Cerebellar nuclear complex (tissue), 1 donor: ENCODE measurements at places on chromosomes 1 and 21.

DNA sequence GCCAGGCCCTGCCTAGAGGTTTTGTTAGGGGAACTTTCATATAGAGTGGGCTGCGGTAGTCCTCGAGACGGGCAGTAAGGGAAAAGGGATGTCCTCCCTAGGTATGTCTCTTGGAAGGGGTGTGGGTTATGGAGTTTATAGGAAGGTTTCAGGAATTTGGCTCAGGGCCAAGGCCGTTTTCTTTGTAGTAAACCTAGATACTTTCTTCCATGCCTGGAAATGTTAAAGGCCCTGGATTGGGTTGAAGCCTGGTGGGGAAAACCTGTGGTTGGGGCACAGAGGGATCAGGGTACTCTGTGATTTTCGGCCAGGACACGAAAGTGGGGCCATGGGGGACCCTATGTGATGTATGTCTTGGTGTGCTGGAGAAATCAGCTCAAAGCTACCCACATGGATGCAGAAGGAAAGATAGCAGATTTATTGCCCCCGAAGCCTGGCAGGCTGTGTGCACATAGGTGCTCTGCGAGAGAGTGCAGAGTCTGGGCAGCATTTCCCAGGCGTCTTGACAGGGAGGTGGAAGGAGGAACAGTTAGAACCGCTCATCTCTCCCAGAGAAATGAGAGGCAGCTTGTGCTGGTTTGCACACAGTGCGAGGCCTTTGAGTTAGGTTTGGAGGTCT, 1.7 kb downstream of the SNAP47 start:
- no peak for DNase-seq

DNA sequence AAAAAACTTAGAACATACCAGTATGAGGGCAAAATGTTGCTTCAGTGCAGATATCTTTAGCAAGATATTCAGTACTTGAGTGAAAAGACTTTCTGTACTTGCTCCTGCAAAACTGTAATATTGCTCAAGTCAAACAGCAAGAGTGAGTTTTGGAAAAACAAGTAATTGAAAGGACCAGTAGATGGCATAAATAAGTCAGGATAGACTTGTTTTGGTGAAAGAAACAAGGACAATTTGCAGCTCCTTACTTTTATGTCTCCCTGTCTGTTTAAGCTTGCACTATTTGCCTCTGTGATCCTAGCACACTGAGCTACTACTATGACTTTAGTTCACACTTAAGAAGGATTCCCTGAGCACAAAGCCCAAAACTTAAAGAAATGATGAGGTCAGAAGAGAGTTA, 39.1 kb downstream of the IFI44 start:
- no peak for DNase-seq

DNA sequence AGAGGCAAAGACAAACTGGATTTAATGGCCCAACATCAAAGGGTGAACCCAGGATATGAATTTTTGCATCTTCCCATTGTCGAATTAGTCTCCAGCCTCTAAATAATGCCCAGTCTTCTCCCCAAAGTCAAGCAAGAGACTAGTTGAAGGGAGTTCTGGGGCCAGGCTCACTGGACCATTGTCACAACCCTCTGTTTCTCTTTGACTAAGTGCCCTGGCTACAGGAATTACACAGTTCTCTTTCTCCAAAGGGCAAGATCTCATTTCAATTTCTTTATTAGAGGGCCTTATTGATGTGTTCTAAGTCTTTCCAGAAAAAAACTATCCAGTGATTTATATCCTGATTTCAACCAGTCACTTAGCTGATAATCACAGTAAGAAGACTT, 26.5 kb downstream of the CD53 start:
- no peak for DNase-seq

- no peak for DNase-seq
These were observed 77.5 kb downstream of the PAPPA2 start for GRCh38 chr1:176540428-176540827.

- no peak for DNase-seq
These were observed 438.9 kb upstream of the ZP4 start for GRCh38 chr1:238329671-238330070.

DNA sequence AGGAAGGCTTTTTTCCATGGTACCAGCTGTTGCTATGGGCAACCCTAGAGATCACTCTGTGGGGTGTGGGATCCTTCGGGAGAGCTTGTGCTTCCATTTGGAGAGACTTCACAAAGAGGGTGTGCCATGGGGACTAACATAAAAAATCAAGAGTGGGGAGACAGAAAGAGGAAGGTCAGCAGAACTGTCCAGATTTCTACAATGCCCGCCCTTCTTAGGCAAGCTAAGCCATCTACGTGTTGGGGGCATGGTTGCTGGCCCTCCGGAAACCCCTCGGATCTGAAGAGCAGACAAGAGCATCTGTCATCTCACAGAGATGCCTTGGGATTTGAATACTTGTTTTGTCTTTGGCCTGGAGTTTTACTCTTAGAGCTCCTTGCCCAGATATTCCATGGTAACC, 83.9 kb upstream of the ZNF648 start:
- no peak for DNase-seq

DNA sequence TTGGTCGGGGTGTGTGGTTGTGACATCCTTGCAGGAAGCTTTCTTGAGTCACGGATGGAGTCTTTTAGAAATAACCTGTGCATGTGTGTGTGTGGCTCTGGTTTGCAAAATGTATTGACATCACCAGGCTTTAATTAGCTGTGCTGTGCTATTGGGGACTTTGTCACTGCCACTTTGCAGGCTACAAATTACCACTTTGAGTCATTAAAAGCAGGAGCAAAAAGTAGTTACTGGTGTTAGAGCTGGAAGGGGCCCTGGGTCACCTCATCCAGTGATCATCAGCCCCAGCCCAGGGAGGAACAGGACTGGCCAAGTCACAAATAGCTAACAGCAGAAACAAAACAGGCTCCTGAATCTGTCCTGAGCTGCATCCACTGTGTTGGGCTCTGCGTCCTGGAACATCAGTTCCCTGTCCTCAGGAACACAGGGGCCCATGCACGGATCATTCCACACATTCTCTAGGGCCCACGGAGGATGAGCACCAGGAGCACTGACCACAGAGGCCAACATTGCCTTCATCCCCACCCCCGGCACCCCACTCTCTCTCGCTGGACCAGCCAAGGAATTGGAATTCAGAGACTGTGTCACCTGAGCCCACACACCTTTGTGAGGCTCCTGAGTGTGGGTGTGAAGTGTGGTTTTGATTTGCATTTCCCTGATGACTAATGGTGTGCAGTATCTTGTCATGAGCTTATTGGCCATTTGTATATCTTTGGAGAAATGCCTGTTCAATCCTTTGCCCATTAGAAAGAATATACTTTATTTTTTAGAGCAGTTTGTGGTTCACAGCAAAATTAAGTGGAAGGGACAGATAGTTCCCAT, 280.1 kb upstream of the C1orf174 start:
- DNase-seq: no peak

DNA sequence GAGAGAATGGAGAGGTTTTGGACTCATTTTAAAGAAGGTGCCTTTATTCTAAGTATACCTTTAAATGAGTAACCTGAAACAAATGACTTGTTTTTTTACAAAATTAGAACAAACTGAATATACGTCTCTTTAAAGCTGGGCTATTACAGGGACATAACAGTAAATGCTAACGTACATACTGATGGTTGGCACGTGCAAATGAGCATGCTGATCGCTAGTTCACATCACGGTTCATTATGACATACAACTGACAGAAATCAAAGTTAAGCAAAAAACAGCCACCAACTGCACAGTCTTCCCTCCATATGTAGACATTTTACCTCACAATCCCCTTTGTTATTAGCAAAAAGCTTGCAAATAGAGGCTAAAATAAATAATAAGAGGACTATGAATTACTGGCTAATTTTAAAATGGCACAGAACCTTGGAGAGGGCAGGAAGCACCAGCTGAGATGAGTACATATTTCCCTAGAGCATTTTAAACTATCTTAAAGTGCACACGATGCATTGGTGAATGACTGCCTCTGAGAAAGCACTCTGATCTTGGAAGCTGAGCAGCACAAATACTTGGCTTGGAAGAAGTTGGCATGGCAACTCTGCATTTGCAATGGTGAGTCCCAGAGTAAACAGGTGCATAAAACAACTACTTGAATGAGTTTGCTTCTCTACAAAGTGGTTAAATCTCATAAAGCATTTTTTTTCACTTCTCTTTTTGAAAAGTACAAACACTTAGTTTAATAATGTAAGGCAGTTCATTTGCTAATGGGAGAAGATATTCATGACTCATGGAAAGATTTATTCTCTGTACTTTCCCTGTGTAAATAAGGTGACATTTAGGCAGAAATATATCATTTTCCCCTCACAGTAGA, 204.7 kb downstream of the LHX8 start:
- no peak for DNase-seq

- DNase-seq: no peak
These were observed 481.7 kb upstream of the USP24 start for GRCh38 chr1:55696891-55697290.

DNA sequence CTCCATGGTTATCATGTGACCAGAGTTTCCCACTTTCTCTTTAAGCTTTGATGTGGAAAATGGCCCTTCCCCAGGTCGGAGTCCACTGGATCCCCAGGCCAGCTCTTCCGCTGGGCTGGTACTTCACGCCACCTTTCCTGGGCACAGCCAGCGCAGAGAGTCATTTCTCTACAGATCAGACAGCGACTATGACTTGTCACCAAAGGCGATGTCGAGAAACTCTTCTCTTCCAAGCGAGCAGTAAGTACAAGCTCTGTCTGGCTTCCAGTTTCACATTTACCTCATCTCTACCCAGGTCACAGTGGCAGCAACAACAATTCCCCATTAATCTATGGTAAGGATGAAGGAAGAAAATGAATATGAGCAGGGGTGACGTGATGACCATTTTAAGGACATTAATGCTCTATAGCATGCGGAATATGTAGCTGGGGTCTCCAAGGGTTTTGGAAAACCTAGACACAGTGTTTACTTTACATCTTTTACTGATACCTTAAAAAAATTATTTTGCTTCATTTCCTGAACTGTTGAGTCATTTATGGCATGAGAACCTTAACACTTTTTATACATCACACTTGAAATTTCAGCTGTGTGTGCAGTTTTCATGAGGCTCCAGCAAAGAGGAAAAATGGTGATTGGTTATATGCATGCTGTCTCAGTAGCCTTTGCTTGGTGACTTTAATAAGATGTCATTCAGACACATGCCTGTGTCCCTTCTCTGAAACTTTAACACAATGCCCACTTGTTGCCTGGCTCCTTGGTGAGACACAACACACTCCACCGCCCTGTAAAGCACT, 286.3 kb upstream of the SGIP1 start:
- no peak for DNase-seq

GRCh38 chr1:7646981-7647901, 123.9 kb upstream of the VAMP3 start:
- no peak for DNase-seq

DNA sequence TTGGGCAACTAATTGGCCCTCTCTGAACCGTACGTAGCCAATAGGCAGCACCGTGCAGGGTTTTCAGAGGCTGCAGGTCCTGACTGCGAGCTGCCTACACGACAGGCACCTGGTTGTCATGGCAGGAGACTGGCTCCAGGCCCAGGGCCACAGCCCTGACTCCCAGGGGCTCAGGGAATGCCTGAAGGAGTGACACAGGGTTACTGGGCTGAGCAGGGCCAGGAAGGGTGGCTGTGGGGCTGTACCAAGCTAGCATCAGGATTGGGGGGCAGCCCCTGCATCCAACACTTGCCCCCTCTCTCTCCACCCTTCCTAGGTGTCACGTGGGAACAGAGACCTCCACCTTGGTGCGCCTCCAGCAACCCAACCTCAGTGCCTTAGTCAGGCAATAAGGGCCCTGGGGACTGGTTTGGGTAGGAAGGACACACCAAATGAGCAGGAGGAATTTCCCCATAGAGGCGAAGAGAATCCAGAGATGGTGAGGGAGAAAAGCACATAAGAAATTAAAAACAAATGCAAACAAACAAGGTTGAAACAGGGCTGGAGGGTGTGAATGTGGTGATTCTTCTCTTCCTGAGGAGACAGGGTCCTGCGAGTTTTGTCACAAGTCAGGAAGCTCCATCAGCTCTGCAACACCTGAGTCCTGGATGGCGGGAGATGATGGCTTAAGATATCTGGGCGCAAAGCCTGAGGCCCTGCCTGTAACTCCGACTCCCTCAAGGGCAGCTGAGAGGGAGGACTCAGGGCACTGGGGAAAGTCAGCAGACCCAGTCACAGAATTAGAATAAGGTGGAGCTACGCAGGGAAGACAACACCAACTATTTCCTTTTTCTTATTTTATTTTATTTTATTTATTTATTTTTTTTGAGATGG, 19.7 kb upstream of the RNU1-4 start:
- DNase-seq: no peak

- no peak for DNase-seq
These were observed 23.3 kb upstream of the ARTN start for GRCh38 chr1:43910343-43910742.

DNA sequence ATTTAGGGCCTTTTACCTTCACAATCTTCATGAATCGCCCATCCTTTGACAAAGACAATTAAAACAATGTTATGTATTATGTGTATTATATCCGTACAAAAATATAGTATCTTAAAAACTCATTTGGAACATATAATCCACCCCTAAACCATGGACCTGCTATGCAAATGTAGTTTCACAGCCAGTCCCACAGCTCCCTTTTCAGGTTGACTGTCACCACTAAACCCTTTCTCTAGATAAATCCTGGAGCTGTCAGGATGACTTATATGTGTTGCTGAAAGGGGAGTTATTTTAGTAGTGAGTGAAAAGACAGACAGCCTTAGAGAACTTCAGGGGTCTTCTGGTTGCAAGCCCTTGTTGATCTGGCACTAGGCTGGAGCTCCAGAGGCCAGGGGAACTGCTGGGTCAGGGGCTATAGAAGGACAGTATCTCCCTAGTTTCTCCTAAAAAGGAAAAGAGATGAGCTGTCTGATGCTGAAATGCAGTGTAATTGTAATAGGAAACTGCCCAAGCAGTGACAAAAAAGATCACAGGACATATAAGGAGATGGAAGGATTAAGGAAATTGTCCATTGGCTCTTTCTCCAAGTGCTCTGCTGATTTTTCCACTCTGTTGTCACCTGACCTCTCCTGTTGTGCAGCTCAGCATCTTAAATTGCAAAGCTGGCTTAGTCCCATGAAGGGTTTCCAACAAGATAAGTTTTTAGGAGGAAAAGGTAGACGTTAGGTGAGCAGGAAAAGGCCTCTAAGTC, 127.7 kb downstream of the S1PR1 start:
- DNase-seq: no peak

DNA sequence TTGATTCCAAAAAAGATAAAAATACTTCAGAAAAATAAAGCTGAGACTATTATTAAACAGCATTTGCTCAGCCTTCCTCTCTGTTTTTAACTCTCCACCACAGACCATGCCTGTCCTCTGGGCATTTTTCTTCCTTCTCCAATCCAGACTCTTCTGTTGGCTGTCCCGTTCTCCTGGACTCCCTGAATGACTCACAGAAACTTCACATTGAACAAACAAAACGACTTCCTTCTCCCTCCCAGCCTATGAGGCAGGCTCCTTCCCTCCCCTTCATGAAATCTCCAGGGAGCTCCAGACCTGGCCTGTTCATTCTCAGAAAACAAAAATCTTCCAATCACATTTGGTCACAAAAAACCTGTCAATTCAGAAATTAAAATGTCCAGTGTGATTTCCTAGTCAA, 421.3 kb downstream of the NPHP4 start:
- DNase-seq: no peak

- DNase-seq: no peak
These were observed 15.2 kb upstream of the CHI3L1 start for GRCh38 chr1:203201516-203202205.

GRCh38 chr1:244732851-244733450, 80.0 kb downstream of the DESI2 start:
- DNase-seq: no peak

- DNase-seq: no peak
These were observed 20.1 kb downstream of the PSEN2 start for GRCh38 chr1:226890331-226891108.

GRCh38 chr1:31927661-31927980, 10.5 kb downstream of the PTP4A2 start:
- no peak for DNase-seq

- DNase-seq: no peak
These were observed 25.3 kb upstream of the TRAPPC10 start for GRCh38 chr21:43986544-43987451.
